ENCODE measurements at places on chromosomes 16 and 17. TPM values are rescaled to one million over a fixed set of nuclear protein-coding genes. Genes with fewer than 3 reads are reported as not detected.

GRCh38 chr17:79377230-79377786, 233.5 kb downstream of the RBFOX3 start:
- no peak for DNase-seq

DNA sequence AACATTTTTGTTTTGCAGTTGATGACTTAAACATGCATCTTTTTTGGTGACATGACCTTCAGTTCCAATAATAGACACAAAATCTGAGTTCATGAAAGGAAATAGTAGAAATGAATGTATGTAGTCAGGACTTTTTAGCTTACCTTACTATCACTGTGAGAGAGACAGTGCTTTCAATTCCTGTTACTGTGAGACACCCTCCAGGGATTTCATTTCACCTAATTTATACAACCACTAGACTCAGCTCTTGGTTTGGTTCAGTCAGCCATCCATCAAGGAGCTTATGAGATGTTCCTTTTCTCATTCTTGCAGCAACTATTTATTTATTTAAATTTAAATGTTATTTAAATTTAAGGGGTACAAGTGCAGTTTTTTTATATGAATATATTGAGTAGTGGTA, 77.9 kb downstream of the MAP2K4 start:
- no peak for DNase-seq

- DNase-seq, result no peak
Observed at GRCh38 chr17:40190197-40191021, 13.1 kb downstream of the RAPGEFL1 start.

DNA sequence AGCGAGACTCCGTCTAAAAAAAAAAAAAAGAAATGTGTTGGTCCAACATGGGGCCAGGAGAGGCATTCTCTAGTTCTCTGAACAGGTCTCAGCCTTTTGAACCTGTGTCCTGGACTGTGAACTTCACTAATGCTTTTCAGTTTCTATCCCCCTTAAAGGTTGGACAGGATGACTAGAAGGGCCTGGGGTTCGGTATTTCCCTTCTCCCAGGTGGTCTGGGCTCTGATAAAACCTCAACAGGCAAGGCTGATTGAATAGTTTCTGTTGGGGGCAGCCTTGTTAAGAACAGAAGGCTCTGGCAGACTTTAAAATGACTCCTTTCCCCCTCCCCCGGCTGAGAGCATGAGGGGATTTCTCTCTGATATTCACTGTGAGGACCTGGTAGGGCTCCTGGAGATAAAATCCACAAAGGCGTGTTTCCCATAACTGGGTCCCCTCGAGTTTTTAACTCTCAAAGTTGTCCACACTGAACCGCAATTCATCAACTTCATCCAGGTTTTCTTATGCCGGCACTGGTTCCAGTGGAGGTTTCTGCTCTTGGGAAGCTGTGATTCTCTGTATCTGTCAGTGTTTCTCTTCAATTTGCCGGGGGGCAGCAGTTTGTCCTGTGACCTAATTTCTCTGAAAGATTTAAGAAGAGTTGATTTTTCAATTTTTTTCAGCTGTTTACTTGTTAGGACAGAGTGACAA, 91.3 kb downstream of the METRNL start:
- DNase-seq, result no peak

GRCh38 chr17:27351759-27352158, 57.8 kb downstream of the WSB1 start:
- DNase-seq, result no peak

GRCh38 chr17:42979511-42980273, at the start of gene PTGES3L:
Gene PTGES3L (minus strand): TSS chr17:42980080. CDS start chr17:42980053, 27 bp downstream.
- no peak for DNase-seq

- peak; percentile 72 for DNase-seq
Observed at GRCh38 chr17:77164483-77165091, 23.8 kb downstream of the SEC14L1 start.

DNA sequence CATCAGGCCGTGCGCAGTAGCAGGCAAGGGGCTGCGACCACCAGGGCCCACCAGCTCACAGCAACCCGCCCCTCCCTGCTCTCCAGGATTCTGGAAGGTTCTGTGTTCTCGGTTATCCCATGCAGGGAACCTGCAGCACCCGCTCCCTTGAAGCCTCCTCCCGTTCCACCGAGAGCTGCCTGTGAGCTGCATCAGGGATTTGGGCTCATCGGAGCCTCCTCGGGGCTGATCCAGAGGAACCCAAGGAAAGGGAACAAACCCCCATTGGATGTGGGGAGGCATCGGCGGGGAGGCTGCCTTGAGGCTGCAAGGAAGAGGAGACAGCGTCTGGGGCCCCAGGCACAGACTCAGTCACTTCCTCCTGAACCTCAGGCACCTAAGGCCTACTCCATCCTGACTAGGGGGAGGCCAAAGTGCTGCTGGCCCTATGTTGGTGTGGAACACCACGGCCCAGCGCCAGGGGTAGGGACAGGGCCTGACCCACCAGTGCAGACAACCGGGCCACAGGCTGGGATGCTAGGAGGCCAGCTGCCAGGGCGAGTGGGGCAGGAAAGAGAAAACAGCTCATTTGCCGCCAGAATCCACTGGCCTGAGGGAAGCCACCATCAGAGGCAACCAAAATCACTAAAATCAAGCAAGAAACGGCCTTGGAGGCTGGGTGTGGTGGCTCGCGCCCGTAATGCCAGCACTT, 14.4 kb upstream of the LGALS3BP start:
- DNase-seq, result no peak

GRCh38 chr17:2243953-2244352, 59.6 kb downstream of the SMG6 start:
- DNase-seq, result no peak

DNA sequence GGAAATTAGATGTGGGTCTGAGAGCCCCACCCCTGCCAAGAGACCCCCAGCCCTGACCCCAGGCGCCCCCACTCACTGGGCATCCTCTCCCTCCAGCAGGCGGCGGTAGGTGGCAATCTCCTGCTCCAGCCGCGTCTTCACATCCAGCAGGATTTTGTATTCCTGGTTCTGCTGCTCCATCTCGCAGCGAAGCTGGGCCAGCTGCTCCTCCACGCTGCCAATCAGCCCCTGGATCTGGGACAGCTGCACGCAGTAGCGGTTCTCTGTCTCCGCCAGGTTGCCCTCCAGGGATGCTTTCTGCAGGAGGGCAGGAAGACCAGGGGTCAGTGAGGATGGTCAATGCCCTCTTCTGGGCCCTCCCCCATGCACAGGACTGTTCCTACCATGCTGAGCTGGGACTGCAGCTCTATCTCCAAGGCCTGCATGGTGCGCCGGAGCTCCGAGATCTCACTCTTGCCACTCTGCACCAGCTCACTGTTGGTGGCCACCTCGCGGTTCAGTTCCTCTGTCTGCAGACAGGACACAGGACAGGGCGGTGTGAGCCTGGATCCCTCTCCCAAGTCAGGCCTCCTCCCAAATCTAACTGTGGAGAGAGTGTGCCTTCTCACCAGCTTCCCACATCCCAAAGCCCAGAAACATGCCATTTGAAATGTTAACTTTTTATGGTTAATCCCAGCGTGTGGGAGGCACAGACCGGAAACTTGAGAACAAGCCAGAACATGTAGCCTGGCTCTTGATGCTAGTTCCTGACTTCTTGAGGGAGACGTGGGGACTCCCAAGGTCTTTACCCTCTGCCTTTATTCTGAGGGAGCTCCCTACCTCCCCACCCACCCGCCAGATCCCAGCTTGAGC, 3.6 kb downstream of the KRT17 start:
- no peak for DNase-seq

DNA sequence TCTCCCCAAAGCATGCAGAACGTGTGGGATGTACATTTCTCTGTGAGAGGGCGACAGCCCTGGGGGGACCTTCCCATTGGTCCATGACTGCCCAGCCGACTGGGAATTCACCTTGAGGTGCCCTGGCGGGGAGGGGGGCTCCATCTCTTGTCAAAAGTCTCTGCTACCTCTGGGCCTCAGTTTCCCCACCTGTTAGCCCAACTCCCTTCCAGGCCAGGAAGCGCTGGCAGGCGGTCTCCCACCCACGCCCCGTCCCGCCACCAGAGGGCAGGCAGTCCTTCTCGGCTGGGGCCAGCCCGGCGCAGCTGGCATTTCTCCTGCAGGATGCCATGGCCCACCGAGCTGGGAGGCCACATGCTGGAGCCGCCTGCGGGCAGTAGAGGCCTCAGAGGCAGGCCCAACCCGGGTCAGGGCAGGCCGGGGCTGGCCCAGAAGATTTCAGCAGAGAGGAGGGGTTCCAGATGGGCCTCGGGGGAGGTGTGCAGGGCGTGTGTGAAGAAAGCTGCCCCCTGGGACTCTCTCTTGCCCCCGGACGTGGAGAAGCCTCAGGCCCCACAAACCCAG, 16.6 kb downstream of the CD7 start:
- no peak for DNase-seq

Gene FOXC2
- 2.3 TPM for total RNA-seq

Gene GDPD1
- 3.2 TPM for total RNA-seq

Gene HOXB3
- 7.5 TPM for total RNA-seq

GRCh38 chr16:75267631-75268264, 16.3 kb upstream of the BCAR1 start:
- no peak for DNase-seq

- no peak for DNase-seq
Observed at GRCh38 chr16:77116856-77117255, 74.1 kb upstream of the MON1B start.

GRCh38 chr16:55379371-55379770, 55.4 kb downstream of the IRX6 start:
- DNase-seq, result no peak

DNA sequence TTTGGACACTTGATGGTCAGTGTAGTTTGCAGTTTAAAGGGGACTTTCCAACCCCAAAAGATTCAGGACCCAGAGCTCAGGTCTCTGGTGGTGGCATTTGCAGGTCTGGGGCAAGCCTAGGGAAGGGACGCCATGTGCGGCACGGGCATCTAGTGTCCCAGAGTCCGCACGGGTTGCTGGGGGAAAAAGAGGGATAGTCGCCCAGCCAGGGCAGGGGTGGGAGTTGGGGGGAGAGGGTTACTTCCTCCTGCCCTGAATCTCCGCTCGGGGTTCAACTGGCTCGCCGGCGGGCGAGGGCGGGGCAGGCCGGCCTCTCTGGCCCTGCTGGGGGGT, 239 bp upstream of the CA7 start:
- no peak for DNase-seq

Gene PPY
- not detected for total RNA-seq

DNA sequence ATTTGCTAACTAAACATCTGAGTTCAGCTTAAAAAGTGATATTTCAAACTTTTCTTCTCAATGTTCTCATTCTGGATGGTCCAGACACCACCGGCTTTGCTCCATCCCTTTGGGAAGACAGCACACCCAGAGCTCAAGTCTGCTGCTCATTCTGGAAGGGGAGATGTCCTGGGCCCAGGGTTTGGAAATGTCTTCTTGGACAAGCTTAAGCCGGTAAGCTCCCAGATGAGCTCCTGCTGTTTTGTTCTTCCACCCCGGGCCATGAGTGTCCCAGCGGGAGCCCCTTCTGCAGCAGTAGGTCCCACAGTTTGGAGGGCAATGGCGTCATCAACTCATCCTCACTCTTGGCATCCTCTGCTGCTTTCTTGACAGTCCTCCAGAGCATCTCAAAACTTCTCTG, 105.2 kb downstream of the TMEM100 start:
- no peak for DNase-seq

Gene KLHL10
- not detected for total RNA-seq

DNA sequence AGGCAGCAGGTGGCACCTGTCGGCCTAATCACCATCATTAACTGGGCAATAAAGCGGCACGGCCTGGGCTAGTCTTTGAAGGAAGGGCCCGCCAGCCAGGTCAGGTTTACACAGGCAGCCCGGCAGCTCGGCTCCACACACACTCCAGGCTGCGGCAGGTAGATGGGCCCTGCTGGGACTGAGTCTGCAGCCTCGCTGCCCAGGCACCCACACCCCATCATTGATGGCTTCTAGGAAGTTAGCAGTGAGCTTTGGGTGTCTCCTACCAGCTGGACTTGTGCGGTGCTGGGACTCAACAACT, 6.8 kb upstream of the FOXN1 start:
- no peak for DNase-seq

GRCh38 chr16:55225972-55226542, 97.9 kb upstream of the IRX6 start:
- DNase-seq, result no peak

DNA sequence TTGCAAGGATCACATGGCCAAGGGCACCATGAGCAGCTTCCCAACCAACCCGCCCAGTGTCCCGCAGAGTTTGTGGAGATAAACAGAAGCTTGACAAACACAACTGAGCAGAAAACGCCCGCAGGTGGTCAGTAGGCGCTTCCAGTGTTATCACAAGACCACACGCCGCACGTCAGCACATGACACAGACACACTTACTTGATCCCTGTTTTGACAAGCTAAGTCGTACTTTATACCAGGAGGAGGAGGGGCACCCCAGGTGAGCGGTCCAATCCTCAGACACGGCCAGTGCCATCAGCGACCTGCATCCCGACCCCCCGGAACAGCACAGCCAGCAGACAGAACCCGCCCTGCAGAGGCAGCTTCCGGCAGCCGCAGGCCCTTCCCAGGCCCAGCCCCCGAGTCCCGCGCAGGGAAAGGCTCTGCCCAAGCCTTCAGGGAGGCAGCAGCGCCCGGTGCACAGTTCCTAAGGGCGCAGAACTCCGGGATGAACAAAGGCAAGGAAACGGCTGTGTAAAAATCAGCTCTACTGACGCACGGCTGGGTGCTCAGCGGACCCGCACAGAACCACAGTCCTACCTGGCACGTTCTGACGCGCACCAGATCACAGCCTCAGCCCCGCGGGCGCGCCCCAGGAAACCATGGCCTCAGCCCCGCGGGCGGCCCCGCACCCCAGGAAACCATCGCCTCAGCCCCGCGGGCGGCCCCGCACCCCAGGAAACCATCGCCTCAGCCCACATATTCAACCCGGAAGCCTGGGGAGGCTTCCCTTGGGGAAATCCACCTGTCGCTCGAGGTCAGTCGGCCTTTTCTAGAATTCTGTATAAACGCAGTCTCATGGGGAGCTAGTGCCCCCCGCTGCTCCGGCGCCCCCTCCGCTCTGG, 27.8 kb downstream of the AXIN1 start:
- DNase-seq, result no peak

- no peak for DNase-seq
Observed at GRCh38 chr17:53470626-53471025, 352.1 kb upstream of the KIF2B start.

DNA sequence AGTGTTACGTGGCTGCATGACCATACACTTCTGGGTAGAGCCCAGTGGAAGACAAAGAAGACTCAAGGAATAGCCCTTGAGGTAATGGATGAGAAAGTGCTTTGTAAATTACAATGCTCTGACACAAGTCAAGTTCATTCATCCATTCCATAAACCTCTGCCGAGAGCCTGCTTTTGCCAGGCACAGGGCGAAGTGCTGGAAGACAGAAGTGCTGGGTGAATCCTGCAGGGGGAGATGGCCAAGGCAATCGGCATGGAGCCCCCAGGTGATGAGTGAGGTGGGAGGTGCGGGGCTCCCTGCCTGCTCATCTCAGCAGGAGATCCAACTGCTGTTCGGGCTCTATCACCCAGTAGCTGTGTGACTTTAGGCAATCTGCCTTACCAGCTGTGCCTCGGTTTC, 2.8 kb upstream of the SOCS3 start:
- no peak for DNase-seq

- no peak for DNase-seq
Observed at GRCh38 chr17:2188971-2189630, 114.5 kb downstream of the SMG6 start.

DNA sequence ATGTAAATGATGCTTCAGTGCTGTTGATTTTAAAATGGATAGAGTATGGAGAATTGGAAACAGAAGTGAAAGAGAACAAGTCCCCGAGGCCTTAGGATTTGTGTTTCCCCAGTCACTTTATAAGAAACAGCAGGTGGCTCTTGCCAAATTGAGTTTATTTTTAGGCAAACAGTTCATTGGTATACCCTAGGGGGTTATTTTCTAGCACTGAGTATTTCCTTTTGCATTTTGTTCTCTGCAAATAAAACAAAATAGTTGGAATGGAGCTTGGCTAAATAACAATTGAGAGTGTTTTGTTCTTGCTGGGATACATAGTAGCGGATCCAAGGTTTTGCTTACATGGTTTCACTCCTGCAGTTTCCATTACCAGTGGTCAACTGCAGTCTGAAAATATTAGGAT, 591.1 kb upstream of the C16orf82 start:
- DNase-seq, result no peak

Data from pulmonary artery endothelial cell (primary cell).